ENCODE measurements at places on chromosomes 6 and 20.

GRCh38 chr20:56171087-56172012, 77.2 kb upstream of the MC3R start:
- no peak for DNase-seq

DNA sequence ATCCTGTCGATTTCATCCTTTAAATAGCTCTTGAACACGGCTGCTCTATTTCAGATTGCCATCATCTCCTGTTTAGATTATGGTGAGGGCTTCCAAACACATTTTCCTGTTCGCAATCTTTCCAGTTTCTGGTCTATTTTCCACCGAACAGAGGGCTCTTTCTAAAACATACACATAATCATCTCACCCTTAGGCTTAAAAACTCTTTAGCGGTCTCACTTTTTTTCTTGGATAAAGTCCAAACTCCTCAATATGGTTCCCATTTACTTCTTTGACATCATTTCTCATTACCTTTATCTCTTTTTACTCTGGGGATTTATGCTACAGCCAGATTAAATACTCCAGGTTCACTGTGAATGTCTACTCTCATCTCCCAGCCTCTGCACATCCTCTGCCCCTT, 103.4 kb upstream of the STMND1 start:
- DNase-seq = no peak

- DNase-seq = no peak
Observed at GRCh38 chr6:107237992-107238660, 122.8 kb upstream of the BEND3 start.

DNA sequence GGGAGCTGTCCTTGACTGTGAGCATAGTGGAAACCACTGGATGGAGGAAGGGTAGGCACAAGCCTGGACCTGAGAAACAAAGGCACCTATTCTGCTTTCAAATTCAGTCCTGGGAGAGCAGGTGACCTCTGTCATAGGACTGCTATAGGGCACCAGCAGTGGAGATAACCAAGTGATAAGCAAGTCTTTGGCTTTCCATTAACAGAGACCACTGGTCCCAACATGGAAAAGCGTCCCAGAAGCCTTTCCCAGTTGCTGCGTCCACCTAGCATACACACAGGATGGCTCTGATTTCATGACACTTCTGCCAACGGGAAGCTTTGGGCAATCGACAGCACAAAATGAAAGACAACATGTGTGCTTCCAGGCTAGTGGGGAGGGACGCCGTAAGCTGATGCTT, 8.9 kb downstream of the SLC22A3 start:
- no peak for DNase-seq

DNA sequence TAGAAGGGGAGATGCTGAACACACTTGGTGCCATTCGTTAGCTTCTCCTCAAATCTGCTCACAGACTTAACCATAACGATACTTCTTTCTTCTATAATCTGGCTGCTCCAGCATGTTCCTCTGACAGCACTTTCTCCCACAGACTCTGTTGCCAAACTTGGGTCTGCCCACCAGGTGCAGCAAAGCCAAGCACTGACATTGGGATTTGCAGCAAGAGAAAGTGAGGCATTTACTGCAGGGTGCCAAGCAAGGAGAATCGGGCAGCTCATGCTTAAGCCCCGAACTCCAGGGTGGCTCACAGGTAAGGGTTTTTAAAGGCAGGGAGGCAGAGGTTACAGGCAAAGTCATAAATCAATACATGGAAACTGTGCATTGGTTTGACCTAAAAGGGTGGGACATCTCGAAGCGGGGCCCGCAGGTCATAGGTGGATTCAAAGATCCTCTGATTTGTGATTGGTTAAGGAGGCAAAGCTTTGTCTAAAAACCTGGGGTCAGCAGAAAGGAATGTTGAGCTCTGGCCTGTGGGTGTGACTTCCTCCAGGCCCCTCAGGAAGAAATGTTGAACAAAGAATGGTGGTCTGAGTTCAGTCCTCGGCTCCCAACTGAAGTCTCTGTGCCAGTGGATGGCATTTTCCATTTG, 25.1 kb upstream of the PNPLA1 start:
- no peak for DNase-seq

DNA sequence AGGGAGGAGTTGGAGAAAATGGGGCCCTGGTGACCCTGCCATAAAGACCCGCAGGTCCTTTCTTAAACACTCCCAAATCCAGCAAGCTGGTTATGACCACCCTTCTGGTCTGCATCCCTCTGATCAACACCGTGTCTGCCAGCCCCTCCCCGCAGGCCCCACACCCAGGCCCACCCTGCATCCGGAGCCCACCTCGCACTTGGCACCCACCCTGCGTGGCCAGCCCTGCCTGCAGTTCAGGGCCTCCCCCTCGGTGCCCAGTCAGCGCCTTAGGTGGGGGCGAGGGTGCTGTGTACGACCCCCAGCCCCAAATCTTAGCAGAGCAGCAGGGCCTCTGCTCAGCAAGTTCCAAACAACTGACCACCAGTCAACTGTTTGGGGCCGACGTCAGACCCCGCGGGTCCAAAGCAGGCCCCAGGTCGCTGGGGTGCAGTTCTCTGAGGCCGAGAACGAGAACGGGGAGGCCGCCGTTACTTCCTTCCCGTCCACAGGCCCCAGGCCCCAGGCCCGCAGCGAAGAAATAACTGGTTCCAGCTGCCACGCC, 1.2 kb downstream of the ACSS1 start:
- DNase-seq = no peak

DNA sequence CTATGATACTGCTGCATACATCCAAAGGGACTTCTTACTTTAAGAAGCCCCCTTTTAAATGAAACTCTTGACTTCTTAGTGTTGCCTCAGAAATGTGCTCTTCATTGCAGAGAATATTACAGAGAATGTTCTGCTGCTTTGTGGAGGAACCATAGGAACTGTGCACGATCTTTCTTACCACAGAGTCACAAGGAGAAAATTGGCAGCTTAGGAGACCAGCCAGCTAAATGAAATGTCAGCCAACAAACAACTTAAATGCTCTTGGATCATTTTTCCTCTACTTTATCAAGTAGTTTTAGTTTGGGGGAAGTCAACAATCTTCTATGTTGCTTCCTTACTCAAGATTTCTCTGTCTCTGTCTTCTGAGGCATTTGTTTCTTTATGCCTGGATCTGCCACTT, 125.9 kb upstream of the MLIP start:
- DNase-seq = no peak

- DNase-seq = no peak
Observed at GRCh38 chr6:86964029-86964579, 26.8 kb downstream of the HTR1E start.

GRCh38 chr6:153588330-153588729, 450.7 kb upstream of the OPRM1 start:
- DNase-seq = no peak

DNA sequence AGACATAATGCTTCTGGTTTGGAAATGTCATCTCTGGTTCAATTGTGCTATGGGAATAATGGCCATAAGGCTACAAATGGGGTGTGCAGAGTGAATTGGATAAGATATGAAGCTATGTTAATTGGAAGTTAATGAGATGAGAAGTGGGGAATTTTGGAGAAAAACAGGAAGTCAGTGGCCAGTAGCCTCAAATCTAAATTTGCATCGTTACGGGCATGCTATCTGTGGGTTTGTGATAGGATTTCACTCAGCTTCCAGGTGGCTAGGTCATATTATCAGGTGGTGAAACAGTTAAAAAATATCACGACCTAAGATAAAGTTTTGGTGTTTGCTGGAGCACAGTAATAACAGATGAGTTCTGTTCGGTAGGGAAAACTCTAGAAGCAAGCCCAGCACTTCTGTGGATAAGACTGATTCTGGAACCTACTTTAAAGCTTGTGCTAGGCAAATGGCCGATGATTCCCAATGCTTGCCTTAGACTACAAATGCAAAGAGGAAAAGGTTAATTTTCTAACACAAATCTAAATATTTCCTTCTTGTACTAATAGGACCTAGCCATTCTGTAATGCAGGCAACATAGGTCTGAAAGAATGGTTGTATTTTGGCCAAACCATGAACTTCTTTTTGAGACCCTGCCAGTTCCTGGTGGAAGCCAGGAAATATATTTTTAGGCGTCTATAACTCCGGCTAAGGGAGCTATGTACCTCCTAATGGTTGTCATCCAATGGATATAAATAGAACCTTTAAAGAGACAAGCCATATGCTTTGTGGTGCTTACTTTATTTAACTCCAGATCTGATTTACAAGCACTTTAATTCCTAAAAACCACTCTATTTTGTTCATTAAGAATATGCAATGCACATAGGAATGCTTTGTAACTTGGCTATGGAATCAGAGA, 111.0 kb downstream of the PLCB1 start:
- no peak for DNase-seq

DNA sequence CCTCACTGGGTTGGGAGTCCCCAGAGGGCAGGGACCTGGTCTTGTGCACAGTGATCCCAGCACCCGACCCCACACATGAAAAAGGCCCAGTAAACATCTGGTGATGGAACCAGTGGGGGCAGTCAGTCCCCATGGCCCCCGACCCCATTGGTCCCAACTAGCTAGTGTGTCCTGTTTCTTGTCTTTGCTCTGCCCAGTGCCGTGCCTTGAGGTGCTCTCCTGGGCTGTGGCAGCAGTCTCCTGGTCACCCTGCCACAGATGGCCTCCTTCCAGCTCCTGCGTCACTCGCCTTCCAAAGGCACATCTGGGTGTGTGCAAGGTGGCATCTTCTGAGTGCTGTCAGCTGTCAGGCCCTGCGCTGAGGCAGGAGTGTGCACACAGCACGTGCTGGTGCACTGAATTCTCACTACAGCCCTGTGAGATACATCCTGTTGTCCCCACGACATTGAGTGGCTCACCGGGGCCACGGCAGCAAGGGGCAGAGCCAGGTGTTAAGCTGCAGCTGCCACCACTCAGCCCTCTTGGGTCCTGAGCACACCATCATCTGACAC, 3.9 kb downstream of the NPEPL1 start:
- no peak for DNase-seq

- no peak for DNase-seq
Observed at GRCh38 chr6:166503167-166503744, 83.2 kb downstream of the RAMACL start.

- no peak for DNase-seq
Observed at GRCh38 chr6:44800784-44801592, 413.5 kb downstream of the CDC5L start.

DNA sequence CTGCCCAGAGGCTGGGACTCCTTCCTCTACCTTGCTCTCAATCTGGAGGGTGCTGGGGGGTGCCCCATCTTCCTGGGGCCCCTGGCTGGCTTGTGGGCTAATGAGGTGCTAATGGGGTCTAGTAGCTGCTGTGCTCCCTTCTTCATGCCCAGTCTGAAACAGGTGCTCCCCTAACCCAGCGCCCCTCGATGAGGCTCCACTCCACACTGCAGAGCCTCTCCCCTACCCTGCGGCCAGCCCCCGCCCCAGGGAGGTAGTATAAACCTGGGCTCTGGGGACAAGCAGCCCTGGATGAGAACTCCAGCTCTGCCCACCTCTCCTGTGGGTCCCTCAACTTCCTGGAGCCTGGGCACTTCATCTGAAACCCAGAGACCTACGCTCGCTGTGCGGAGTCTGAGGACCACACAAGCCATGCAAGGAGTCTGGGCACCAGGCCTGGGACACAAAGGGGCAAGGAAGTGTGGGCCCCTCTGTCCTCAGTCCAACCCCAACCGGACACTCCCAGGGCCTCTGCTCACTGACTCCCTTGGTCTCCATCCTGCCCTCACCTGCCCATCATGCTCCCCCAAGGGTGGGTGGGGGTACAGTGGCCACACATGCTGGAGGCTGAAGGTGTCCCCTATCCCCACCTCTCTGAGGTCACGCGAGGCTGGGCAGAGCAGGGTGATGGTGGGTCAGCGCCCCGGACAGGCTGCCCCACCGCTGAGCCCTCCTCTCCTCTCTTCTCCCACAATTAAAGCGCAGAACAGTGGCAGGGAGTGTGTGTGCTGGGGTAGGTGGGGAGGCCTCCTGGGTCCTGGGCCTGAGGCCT, 6.1 kb downstream of the RPL10A start:
- DNase-seq = no peak
